ENCODE measurements at places on chromosomes 4 and X.

GRCh38 chr4:78902298-78902697, 36.9 kb downstream of the PAQR3 start:
- no peak for DNase-seq

DNA sequence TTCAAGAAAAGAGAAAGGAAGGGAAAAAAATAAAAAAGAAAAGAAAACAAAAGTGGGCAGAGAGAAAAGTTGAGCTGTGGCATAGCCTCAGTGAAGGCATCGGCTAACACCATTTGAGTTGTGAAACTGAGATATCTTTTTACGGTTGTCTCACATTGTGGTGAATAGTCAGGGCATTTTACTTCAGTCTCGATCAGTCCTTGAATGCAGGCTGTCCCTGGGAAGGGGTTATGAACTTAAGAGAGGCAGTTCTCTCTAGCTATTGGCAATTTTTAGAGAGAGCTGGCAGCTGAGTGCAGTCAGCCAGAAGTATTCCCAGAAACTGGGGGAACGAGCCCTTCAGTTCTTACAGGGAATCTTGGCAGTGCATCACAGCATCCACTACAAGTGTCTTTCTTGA, 93.5 kb upstream of the SLC6A14 start:
- DNase-seq = no peak

DNA sequence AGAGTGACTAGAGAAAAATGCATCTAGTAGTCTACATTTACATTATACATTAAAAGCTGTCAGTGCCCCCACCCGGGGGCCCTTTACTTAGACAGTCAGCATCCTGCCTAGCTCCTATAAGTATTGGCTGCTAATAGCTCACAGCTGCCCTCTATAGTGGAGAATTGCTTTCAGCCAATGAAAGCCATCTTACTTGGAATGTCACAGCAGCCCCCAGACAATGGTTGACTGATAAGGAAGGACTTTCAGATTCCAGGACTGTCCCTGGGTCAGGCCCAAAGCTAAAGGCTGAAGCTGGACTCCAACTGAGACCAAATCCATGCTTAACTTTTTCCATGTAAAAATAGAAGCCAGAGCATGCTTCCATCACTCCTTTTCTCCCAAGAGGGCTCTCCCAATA, 196.9 kb downstream of the ANKRD50 start:
- DNase-seq = no peak

DNA sequence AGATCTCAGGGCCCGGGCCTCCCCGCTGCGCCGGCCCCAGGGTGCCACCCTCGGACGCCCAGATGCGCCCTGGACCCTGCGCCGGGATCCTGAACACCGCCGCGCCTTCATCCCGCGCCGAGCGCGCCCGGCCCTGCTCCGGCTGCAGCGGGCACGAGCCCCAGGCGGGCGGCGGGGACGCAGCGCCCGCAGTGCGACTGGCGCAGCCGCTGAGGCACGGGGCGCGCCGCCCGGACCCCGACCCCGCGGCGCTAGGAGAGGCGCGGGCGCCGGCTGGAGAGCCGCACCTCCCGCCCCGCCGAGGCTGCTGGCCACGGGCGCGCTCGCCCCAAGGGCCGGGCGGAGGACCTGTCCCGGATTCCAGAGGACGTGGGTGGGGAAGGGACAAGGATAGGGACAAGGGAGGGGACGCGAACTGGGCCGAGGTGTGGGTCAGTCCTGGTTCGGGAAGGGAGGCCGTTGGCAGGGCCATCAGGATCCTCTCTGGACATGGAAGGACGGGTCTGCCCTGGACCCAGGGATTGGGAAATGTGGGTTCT, 1.1 kb downstream of the ZFYVE28 start:
- DNase-seq = no peak

GRCh38 chr4:41346306-41347061, 89.8 kb downstream of the UCHL1 start:
- DNase-seq = no peak

- DNase-seq = no peak
These were observed 34.4 kb downstream of the PTTG2 start for GRCh38 chr4:37994569-37994968.

GRCh38 chrX:48714573-48714972, 18.0 kb downstream of the SUV39H1 start:
- DNase-seq = no peak

- DNase-seq = no peak
These were observed 87.3 kb upstream of the DHRSX start for GRCh38 chrX:2588049-2588448.

GRCh38 chr4:168843635-168844034, 166.4 kb downstream of the CBR4 start:
- no peak for DNase-seq

- no peak for DNase-seq
These were observed at the start of gene ZFP92 for GRCh38 chrX:153411255-153411987. TSS of gene ZFP92 (plus strand) at chrX:153411472. CDS start at chrX:153418323, 6,851 bp downstream.

- no peak for DNase-seq
These were observed 34.5 kb downstream of the RPS6KA6 start for GRCh38 chrX:84153538-84153937.

GRCh38 chr4:791898-792625, 33.9 kb downstream of the CPLX1 start:
- no peak for DNase-seq

GRCh38 chrX:29172880-29173279, 585.6 kb downstream of the IL1RAPL1 start:
- no peak for DNase-seq

- no peak for DNase-seq
These were observed 528.9 kb upstream of the ARX start for GRCh38 chrX:25544641-25545040.

DNA sequence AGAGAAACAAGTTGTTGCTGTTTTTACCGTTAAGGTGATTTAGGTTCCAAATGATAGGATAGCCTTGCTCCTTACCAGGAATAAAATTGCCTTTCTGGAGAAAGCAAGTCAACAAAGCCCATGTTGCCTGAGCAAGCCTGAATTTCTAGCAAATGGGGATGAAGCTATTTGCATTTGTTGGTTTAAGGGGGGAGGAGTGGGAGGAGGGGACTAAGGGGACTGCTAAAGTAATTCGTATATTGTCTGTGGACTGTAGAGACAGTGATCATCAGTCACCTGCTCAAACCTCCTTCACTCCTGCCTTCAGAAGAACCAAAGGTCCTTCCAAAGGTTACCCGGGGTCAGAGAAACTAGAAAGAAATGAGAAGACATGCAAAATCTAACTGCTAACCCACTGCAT, 65.8 kb downstream of the SCML2 start:
- no peak for DNase-seq

- no peak for DNase-seq
These were observed 29.3 kb downstream of the PCGF3 start for GRCh38 chr4:734951-735350.

GRCh38 chrX:152641996-152642395, 4.3 kb downstream of the GABRQ start:
- no peak for DNase-seq

- DNase-seq = no peak
These were observed 22.4 kb downstream of the CLDN22 start for GRCh38 chr4:183297675-183298074.

GRCh38 chr4:10182446-10183424, 66.1 kb upstream of the WDR1 start:
- DNase-seq = no peak

- DNase-seq = no peak
These were observed 12.2 kb upstream of the EXOSC9 start for GRCh38 chr4:121788896-121789295.

DNA sequence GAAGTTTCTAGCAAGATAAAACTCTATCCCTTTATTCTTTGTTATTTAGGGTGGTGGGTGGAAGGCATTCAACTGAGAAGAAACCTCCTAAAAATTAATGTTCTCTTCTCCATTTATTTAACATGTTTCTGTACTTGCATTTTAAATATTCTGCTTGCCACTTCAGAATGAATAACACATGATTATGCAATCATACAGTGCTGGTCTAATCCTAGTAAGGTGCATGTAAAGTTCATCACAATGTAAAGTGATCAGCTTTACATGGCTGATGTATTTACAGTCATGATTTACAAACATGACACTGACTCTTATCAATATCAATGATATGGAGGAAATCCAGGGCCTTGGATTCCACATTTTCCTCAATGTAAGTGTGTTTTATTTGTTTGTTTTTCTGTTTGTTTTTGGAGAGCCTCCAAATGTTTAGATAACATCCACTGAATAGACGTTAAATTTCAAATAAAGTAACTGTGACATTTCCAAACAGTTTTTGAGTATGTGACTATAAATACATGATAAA, 342.1 kb upstream of the CTSO start:
- DNase-seq = no peak

GRCh38 chr4:128862608-128863311, 53.3 kb downstream of the JADE1 start:
- no peak for DNase-seq

DNA sequence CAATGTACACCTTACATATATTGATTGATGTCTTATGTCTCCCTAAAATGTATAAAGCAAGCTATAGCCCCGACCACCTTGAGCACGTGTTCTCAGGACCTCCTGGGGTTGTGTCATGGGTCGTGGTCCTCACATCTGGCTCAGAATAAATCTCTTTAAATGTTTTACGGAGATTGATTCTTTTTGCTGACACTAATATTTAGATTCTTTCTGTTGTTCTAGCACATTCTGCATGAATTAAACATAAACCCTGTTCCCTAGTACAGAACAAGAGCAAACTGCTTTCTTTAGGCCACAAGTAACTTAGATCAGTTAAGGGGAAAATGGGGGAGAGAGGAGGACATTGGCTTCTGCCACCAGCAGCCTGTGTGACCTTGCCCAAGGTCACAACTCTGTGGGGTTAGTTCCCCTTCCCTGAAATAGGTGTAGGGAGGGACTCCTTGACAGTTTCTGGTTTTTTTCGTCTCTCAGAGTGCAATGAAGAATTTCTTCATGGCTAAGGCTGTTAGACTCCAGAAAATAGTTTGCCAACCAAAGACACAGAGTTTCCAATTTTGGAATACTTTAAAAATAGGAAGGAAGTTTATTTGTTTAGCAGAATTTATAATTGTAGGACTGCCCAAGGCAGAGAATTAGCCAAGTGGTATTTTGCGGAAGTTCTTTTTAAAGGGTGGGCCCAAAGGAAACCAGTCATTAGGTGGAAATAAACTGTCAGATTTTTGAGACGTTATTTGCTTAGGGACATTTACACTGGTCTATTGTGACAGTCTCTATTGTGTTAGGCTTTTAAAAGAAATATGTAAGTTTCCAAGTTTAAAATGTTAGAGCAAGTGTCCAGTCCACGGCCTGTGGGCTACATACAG, 29.4 kb downstream of the PTTG2 start:
- DNase-seq = no peak

DNA sequence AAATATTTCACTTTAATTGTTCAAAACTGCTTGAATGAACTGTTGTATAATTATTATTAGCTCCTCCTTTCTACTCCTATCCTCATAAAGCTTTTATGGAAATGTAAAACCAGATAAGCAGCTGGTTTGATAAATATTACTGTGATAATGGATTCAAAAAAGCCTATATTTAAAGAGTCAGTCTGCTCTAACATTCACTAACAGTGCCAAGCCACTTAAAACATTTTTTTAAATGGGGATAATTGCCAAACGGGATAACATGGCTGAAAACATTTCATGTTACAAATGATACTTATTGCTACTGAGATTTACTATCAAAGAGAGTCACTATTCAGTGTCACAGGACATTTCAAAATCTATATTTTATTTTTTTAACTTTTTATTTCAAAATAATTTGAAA, 17.4 kb downstream of the ARHGAP24 start:
- DNase-seq = no peak

GRCh38 chrX:9337046-9337445, 127.8 kb upstream of the TBL1X start:
- peak; percentile 9 for DNase-seq

DNA sequence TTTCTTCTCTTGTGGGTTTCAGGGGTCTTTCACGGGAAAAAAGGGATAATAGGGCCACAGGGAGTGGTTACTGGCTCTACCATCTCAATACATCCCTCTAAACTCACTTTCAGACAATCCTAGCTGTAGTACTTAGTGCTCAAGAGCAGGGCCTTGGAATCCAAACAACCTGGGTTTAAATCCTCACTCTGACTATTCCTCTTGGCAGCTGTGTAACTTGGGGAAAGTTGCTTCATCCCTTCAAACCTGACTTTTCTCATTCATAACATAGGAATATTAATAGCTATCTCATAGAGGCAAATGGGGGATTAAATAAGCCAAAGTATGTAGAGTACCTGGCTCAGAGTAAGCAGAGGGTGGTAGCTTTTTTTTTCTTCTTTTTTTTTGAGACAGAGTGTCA, 32.4 kb downstream of the CCNG2 start:
- DNase-seq = no peak

DNA sequence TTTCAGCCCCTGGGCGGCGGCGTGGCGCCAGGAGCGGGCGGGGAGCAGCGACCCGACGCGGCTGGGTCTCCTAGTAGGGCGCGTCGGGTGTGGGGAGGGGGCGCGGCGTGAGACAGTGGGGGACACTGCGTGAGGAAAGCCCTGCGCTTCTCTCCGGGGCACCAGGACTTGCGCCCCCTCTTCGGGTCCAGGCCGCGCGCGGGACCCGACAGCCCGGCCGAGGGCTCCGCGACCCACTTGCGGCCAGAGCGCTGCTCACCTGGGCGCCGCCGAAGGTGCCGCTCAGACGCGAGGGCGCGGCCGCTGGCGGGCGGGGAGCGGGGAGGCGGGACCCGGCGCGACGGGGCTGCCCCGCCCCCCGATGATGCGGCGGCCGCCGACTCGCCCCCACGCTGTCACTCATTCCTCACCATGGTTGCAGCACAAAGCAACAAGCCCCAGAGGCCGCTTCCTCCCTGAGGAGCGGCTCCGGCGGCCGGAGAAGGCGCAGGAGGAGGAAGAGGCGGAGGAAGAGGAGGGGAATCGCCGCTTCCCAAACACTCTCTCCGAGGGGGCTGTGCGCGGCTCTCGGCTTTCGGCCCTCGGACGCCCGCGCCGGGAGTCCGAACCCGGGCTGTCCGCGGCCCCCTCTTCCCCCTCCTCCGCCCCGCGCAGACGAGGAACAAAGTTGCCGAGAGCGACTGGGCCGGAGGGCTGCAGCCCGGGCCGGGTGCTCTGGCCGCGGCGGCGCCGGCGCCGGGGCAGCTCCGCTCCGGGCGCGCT, at the start of gene RAPGEF2:
RAPGEF2 (plus strand) TSS at position 458 of the 762 bp plus-strand sequence. CDS start 1,084 bp downstream, outside the sequence.
- DNase-seq = peak; percentile 44

GRCh38 chr4:188110036-188110435, 633 bp upstream of the TRIML2 start:
- DNase-seq = no peak

DNA sequence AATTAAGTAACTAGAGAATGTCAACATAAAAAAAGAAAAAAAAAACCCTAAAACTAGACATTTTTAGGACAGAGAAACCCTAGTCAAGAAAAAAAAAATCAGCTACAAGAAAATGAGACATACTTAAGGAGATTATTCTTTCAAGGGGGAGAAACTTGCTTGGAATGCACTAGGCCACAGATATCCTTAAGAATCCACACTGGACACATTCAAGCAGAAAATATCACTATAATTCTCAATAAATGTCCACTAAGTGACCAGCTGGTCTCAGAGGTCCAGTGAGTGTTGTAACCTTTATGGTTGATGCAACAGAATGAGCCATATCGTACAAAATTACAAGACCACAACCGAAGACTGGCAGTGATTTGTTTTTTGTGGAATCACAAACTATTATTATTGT, 15.6 kb upstream of the IBSP start:
- no peak for DNase-seq
